ENCODE measurements at places on chromosomes 6 and 20.

DNA sequence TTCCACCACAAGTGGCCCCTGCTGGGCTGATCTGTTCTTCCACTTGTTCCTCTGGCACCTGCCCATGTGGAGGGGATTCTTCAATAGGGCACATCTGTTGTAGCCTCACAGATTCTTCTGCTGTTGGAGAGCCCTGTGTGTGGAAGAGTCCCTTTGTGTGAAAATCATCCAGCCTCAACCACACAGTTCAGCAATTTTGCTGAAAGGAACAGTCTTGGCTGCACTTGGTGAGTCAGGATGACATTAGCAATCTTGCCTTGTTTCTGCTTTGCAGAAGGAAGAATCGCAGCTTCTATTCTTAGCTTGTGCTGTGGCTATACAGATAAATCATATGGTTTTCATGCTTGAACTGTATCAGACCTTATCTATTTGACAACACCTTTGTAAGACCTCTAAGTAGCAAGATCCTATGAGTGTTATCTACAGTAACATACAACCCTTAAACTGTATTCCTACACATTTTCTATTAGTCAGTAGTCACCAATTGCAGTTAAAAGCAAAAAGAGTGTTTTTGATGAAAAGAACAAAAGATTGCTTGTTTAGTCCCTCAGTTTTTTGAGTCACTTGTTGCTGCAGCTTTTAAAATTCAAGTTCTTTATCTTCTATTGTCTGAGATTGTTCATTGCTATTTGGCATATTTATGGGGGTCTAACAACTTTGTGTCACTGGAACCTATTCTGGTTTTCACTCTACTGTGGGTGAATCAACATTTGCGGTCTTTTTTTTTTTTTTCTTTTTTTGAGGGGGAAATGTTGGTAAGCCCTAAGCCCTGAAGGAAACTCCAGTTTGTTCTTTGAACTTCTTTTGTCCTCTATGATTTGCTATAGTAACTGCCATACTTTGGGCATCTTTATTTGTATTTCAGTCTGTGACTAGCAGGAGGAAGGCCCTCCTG, 231.6 kb downstream of the TFAP2B start:
- no peak for DNase-seq

DNA sequence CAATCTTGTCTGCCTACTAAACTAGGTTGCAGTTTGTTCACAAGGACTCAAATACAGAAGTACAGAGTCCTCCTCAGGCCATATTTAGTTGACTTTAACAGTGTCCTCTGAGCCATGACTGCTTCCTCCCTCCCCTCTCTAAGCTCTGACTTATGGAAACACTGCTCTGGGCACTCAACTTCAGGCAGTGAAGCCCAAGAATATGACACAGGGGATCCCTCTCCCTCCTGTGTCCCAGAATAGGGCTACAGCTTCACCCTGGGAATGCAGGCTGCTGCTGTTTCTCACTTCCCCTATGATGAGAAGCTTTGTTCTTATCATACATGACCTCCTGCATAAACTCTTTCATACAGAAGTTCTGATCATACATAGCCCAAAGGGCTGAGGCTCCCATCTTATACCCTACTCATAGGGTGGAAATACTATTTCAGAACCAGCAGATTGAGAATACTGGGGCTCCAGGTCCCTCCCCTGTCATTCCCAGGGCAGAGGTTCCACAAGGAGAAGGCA, 97.3 kb upstream of the UST start:
- DNase-seq = no peak

GRCh38 chr6:37324131-37325033, 29.4 kb upstream of the RNF8 start:
- DNase-seq = no peak

GRCh38 chr20:46438156-46438750, 31.8 kb upstream of the ELMO2 start:
- DNase-seq = no peak

DNA sequence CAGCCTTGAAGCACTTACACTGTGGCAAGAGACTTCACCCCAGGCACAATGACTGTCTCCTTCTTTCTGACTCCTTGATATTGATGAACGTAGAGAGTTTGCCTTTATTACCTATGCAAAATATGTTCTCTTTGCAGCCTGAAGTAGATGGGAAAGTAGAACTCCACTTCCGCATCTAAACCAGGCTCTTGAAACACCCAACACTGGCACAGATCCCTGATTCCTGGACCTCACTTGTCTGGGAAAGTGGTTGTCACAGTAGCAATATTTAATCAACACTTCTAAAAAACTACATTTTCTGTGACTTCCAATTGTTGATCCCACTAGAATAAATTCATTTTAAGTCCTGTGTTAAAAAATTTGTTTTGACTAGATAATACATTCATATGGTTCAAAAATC, 143.1 kb downstream of the CDK19 start:
- no peak for DNase-seq

DNA sequence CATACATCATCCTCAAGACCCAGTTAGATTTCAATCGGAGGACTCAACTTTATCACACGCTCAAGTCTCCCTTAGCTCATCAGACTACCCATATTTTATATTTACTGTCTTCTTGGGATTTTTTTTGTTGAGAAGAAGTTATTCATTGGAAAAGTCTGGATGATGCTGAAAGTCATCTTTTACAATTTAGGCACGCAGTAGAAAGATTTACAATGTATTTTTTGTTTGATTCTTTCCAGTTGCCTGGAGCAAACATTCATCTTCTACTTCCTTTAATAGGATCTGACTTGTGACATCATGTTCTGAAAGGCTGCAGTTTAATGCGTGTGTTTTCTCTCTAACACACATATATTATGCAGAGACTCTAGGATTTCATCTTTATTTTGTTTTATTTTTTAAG, 235.7 kb downstream of the DOK5 start:
- no peak for DNase-seq

DNA sequence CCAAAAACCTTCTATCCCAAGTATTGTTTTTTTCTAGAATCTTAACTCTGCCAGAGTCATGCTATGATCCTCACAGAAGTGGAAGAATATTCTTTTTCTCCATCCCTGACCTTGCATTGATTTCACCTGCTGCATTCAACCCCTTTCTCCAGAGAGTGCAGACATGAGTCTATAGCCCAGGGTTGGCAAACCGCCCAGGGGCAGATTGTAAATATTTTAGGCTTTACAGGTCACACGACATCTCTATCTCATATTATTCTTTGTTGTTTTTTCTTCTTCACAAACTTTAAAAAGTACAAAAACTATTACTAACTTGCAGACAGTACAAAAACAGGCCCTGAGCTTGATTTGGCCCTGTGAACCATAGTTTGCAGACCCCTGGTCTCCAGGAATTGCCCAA, 112.1 kb upstream of the ASF1A start:
- DNase-seq = no peak

GRCh38 chr20:5612581-5613301, 137.5 kb upstream of the SHLD1 start:
- no peak for DNase-seq

- DNase-seq = no peak
Measured at GRCh38 chr6:150511313-150511712, 88.4 kb upstream of the PLEKHG1 start.

DNA sequence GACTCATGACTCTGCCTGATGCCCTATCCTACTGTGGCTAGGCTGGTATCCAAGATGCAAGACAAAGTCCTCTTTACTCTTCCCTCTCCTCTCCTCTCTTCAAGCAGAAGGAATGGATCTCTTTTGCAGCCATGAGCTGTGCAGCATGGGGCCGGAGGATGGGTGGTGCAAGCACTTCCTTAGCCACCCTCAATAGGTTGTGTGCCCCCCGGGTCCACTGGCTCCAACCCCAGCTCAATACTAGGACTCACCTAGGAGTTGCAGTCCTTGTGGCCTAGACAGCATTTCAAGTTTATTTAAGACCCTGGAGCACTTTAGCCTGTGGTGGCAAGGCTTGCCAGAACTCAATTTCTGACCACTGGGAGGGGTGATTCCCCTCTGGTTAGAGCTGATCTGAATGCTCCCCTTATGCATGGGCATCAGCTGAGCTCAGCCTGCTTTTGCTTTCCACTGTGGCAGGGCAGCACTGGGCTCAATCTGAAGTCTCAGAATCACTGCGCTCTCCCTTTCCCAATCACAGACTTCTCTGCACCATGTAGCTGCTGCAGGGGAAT, 29.0 kb upstream of the GRM4 start:
- no peak for DNase-seq

DNA sequence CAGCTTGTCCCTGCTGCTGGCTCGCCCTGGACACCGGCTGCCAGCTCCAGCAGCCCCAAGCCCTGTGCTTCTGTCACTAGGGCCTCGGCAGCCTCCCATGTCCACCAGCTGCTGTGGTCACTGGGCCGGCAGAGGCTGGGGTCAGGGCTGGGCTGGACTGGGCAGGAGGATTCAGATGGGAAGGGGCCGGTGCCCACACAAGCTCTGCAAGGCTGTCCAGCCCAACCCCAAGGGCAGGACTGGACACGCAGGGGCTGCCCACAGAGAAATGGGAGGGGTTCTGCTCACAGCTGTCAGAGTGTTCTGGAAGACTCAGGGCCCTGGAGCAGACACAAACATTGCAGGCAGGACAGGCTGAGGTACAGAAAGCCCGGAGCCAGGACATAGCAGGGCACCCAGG, 65.6 kb downstream of the ADNP start:
- DNase-seq = no peak

- no peak for DNase-seq
Measured at GRCh38 chr6:116404696-116405095, 33.9 kb downstream of the DSE start.

DNA sequence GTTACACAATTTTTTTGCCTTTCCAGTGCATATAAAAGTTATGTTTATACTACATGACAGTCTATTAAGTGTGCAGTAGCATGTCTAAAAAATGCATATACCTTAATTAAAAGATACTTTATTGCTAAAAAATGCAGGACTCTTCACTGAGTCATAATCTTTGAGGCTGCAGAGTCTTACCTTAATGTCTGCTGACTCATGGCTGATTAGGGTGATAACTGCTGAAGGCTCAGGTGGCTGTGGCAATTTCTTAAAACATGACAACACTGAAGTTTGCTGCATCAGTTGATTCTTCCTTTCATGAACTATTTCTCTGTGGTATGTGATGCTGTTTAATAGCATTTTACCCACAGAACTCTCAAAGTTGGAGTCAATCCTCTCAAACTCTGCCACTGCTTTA, 19.1 kb downstream of the ZSCAN23 start:
- DNase-seq = no peak

DNA sequence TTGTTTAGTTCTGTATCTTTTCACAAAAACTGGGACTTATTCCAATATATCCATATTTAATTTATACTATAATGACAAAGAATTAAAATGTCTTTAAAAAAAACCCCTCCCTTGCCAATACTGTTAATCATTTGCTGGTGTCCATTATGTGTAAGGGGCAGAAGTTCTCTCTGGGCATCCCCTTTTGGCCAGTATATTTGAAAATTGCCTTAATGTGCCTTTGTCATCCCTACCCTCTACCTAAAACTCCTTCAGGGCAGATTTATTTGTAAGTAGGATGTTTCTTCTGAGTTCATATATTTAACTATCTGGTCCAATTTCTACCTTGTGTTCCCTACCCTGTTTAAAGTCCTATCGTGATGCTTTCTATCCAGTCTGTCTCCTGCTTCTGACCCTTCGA, 62.9 kb downstream of the ARHGAP18 start:
- DNase-seq = no peak

All from stimulated activated CD4-positive, alpha-beta T cell treated with anti-CD3 and anti-CD28 coated beads, Interleukin-4, amount 100 ng/mL, for 48 hours (primary cell).